ENCODE measurements at places on chromosomes 3 and 15.

- DNase-seq, result peak; percentile 50
Observed at GRCh38 chr3:42996633-42997075, 17.5 kb downstream of the GASK1A start.

DNA sequence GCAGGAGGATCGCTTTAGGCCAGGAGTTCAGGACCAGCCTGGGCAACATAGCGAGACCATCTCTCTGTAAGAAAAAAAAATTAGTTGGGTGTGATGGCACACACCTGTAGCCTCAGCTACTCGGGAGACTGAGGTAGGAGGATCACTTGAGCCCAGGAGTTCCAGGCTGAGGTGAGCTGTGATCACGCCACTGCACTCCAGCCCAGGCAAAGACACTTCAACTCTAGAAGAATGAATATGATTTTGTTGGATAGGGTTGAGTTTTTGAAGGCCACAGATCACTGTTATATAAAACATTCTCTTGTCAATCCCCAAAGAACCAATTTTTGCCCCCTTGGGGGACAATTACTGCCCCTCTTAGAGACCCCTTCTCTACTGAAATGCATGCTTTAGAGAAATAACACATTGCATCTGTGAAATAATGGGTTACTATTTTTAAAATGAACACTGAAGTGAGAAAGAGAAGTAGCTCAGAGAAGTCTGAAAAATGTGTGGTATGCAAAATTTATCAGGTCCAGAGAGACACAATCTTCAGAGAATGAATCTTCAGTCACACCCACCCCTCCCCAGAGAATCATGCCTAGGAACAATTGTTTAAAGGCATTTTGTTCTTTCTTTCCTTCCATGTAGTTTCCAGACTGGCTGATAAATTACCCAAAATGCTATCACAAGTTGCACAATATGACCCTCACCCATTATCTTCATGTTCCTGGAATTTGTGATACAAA is 42.7 kb downstream of the METTL6 start:
- no peak for DNase-seq

- DNase-seq, result no peak
Observed at GRCh38 chr3:32856355-32856889, 38.6 kb downstream of the TRIM71 start.

DNA sequence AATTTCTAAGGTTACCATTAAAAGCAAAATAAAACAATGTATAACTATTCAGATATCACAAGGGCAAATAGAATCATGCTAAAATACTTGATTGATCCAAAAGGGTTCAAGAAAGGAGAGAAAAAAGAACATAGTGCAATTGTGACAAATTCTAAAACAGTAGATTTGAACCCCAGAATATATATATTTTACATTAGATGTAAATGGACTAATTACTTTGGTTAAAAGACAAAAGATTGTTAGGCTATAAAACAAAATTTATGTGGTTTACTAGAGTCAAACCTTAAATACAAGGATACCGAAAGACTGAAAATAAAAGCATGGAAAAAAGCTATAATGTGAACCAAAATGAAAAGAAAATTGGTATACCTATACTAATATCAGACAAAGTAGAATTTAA is 129.3 kb downstream of the ADAMTSL3 start:
- no peak for DNase-seq

DNA sequence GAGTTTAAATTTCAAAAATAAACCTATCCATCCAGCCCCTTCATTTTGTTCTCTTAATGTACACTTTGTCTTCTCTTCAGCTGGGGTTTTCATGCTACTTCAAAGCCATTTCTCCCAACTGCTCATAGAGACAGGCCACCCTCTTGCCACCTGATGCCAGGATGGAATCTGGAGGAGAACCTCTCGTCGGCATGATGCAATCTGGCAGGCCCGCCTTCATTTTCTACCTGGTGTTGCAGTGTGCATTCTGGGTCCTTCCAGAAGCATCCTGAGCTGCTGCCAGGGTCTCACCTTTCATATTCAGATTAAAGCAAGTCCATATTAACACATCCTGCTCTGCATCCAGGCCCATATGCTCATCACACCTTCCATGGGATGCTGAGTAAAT is 60.8 kb downstream of the CTNNB1 start:
- no peak for DNase-seq

DNA sequence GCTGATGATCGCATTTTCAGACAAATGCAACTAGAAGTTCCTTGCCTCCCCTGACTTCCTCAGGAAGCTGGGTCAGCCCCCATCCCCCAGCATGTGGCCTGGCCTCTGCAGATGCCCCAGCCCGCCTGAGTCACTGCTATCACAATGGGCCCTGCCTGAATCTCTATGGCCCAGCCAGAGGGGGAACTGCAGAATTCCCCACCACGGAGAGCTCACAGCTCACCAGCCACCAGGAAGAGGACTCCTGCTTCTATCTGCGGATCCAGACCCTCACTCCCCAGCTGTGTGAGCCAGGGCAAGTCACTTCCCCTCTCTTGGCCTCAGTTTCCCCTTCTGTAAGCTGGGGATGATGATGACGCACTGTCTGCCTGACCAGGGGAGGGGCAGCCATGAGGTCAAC is 6.9 kb downstream of the PLXND1 start:
- no peak for DNase-seq

DNA sequence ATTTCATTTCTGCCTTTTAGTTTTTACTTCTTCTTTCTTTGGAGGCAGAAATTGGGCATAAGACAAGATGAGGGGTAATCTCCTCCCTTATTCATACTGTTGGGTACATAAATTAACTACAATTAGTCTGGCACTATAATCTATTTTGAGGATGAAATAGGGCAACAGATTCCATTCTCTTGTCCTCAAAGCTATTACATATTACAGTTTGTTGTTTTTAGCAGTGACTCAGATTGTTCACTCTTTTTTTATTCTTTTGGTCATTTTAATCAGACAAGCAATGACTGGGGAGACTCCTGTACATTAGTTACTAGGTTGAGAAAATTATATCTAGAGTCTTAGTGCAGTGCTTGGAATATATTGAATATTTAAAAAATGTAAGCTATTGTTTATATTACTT is 556.0 kb downstream of the OTOL1 start:
- no peak for DNase-seq

DNA sequence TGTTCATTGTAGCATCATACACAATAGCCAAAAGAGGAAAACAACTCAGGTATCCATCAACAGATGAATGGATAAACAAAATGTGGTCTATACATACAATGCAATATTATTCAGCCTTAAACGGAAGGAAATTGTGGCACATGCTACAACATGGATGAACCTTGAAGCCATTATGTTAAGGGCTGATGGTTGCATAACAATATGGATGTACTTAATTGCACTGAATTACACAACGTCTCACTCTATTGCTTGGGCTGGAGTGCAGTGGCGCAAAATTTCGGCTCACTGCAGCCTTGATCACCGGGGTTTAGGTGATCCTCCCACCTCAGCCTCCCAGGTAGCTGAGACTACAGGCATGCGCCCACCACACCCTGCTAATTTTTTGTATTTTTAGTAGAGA is 7.0 kb upstream of the TMEM62 start:
- no peak for DNase-seq

- no peak for DNase-seq
Observed at GRCh38 chr3:159532577-159532976, 456.1 kb upstream of the IL12A start.

DNA sequence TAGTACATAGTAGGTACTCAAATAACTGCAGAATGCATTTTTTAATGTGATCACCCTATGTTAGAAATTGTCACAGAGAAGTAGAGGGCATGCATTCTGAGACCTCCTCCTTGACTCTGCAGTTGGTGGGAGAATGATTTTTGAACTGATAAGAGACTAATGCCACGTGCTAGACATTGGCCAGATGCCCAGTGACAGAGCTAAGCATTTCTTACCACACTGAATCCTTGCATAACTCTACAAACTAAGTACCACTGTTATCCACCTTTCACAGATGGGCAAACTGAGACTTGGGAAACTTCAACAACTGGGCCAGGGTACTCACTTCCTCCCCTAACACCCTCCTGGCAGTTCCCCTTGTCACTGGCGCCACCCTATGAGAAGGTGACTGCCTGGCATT is 33.5 kb upstream of the SPATA12 start:
- DNase-seq, result no peak

DNA sequence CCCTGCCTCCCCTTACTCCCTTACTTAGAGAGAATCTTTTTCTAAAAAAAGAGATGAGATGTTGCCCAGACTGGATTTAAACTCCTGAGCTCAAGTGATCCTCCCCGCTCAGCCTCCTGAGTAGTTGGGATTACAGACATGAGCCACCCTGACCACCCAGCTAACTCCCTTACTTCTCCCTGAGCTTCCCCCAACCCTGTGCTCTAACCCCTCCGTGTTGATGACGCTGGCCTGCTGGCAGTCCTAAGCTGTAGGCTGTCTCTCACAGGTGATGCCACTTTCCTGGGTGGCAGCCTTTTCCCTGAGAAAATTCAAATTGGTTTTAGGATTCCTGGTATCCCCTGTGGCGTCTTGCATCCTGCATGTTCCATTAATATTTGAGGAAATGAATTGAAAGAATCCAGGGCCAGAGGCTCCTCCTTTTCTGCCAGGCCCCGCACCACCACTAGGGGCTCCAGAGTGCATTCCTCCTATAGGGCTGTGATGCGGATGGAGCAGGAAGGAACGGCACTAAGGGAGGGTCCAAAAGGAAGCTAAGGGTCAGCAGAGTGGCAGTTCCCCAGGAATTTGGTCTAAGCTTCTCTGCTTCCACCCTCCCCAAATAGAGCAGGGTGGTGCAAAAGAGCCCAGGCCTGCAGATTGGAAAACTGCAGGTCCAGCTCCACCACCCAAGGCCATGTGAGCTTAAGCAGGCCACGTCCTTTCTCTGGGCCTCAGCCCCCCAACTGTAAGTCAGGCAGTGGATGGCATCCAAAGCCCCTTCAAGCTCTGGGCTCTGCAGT is 101.1 kb downstream of the DAPK2 start:
- peak; percentile 65 for DNase-seq

DNA sequence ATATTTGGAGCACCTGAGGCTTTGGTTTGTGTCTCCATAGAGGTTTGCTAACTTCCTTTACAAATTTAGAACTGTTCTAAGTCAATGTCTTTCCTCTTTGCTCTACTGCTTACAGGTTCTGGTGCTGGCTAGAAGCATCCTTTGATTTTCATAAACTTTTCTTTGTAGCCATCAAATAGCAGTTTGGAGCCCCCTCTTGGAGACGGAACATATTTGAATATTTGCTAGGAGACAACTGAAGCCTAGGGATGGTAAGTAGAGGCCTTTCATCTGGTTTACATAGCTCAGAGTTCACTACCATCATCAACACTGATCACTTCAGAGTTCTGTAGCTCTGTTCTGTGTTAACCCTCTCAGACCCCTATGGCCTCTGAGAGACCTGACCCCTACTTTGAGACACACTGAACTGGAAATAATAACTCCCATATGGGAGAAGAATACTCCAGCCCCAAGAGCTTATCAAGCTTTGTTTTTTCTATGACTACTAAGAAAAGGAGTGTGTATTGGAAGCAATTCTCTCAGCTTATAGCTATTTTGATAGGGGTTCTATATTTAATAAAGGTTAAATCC is 420.4 kb downstream of the EPHA3 start:
- DNase-seq, result no peak

DNA sequence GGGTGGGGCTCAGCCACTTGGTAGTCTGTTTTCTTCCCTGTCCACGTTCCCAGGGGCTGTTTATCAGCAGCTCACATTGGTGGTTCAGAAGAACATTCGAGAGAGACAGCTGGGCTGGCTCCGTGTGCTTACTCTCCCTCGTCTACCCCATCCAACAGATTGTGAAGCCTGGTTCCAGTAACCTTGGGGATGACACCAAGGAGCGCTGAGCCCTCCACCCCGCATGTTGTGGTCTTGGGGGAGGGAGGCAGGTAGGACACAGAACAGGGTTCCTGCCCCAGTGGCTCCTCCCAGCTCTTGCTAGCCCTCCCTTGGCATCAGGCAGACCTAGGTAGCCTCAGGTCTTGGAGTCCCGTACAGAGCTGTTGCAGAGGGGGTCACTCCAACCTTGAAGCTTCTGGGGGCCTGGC is 33.1 kb downstream of the KLF13 start:
- no peak for DNase-seq

DNA sequence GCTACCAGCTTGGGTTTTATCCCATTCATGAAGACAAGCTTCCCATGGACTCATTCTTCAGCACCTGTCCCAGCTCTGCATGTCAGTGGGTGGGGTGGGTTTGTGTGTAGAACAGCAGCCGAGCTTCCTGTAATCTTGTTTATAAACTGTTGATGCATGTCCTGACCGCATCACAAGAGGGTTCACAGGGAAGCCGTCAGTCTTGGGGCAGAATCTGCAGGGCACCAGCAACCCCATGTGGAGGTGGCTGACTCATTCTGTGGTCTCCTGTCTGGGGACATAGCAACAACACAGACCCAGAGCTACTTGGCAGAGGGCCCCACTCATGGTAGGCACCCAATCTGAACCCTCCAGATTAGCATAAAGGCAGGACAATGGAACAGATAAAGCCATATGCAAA is 35.6 kb downstream of the DAPK2 start:
- no peak for DNase-seq

Measured in G401 (cell line).